ENCODE measurements at places on chromosomes 13 and 19. TPM values are rescaled to one million over a fixed set of nuclear protein-coding genes. Genes with fewer than 3 reads are reported as not detected.

- DNase-seq = no peak
- no peak overlapping the region for H3K4me3 ChIP-seq
- H3K27me3 ChIP-seq = no peaks in the 10 kb centered on the region
- H3K36me3 ChIP-seq = no peaks in the 10 kb centered on the region
These were observed 5.4 kb upstream of the MBD3L3 start for GRCh38 chr19:7063764-7064418.

DNA sequence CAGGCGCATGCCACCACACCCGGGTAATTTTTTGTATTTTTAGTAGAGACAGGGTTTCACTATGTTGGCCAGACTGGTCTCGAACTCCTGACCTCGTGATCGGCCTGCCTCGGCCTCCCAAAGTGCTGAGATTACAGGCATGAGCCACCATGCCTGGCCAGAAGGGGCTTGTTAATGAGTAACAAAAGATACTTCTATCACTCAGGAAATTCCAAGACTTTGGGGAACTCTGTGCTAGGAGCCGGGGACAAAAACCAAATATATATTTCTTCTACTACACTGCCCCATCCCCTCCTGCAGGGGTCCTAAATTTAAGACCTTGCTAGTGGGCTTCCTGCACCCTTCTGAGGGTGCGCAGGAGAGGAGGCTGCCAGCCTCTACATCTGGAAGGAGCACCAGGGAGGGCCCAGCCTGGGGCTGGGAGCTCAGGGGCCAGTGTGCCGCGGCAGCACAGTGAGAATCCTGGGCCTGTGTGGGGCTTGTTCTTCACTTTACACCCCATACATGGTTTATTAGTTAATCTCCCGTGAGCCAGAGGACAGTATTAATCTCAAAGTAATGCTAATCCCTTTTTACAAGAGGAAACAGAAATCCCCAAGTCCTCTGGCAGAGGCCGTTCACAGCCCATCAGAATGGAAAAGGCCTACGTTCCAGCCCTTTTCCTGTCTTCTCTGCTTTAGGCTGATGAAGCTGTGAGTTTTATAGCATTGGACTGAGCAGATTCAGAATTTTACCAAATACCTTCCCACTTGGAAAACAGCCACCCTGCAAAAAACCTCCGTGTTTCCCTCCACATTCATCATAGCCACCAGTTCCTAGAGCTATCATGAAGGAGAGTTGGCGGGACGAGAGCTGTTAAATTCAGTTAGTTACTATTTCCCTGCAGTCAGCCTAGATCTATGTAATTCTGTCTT, 44.4 kb upstream of the NPAS1 start:
- no peak overlapping the region for H3K4me3 ChIP-seq
- peak overlapping the region; percentile 98 for H3K27ac ChIP-seq
- H3K4me1 ChIP-seq = peaks cover 28% of the 10 kb centered on the region
- no peaks in the 10 kb centered on the region for H3K27me3 ChIP-seq
- no peak for DNase-seq

ZIC5 gene
- total RNA-seq = 0.56 TPM

- no peaks in the 10 kb centered on the region for H3K27me3 ChIP-seq
- no peak overlapping the region for H3K27ac ChIP-seq
- DNase-seq = peak; percentile 54
- H3K4me3 ChIP-seq = no peak overlapping the region
These were observed 170.8 kb downstream of the NUFIP1 start for GRCh38 chr13:44818428-44818827.

Data from cardiac muscle cell (in vitro differentiated cells and primary cell).